ENCODE measurements at places on chromosomes 4 and X.

- peak; percentile 8 for DNase-seq
These were observed 156.8 kb upstream of the HS3ST1 start for GRCh38 chr4:11585506-11585905.

- peak; percentile 17 for DNase-seq
These were observed 82.4 kb upstream of the HPRT1 start for GRCh38 chrX:134377537-134377936.

DNA sequence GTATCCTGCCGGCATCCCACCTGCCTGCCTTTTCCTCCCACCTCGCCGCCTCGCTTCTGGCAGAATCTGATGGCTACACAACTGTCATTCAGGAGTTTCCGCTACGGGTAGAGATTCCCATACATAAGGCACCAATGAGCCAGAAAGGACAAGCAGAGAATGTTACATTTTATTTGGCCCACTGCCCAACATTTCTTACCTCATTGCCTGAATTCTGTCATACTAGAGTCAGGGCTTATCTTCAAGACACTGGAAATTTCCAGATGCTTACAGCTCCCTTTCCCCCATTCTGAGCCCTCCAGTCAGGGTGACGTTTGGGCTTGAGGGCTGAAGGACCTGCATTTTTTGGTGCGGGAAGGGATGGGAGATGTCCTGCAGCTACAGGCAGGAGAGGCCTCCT is 113.0 kb downstream of the NHS start:
- DNase-seq, result no peak

DNA sequence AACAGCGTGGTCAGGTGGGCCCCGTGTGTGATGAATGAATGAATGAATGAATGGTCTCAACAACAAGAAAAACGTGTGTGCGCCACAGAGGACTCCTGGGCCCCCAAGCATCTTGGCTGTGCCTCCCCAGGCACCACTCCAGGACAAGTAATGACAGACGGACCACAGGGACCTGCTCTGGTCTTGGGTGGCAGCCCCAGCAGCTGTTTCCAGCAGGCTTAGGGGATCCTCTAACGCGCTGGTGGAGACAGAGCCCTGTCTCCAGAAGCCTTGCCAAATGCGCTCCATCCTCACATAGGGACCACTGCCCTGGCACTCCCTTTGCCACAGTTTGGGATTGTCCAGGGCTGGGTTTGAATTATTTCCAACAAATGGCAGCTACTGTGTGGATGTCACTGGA is 39.1 kb downstream of the PSAPL1 start:
- DNase-seq, result no peak

GRCh38 chr4:55993994-55994663 is 45.4 kb downstream of the CEP135 start:
- no peak for DNase-seq

GRCh38 chr4:42278709-42279324 is 118.5 kb upstream of the SHISA3 start:
- no peak for DNase-seq

GRCh38 chrX:794311-794710 is 163.7 kb downstream of the SHOX start:
- no peak for DNase-seq

DNA sequence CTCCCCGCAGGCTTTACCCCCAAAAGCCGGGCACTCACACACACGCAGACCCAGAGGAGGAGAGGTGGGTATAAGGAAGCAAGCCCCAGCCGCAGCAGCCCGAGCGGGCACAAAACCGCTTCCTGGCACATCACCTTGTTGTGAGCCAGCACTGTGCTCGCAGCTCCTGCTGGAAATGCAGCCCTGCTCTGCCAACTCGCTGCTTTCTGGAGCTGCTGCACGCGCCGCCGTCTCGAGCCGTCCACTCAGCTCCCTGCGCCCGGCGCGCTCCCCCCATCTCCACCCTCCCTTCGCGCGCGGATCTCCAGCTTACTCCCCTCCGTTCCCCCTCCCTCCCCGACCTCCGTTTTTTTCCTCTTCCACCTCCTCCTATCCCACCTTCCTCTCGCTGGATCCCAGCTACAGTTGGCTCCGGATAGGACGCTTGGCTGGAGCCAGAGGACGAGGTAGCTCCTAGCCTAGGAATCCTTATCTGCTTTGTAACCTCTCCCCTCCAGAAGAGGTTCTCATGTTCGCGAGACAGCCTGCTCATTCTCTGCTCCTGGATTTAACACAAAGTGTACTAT is at the start of gene SPOCK3:
Gene SPOCK3 (minus strand): TSS at position 179 of the 566 bp plus-strand sequence.
- peak; percentile 34 for DNase-seq
